Activated CD4-positive, alpha-beta T cell treated with anti-CD3 and anti-CD28 coated beads, Interleukin-2, amount 50 U/mL, for 48 hours (primary cell): ENCODE measurements at places on chromosomes 7 and 10.
A peak's percentile ranks its signal among the peaks of the same experiment; 100 is the strongest.

DNA sequence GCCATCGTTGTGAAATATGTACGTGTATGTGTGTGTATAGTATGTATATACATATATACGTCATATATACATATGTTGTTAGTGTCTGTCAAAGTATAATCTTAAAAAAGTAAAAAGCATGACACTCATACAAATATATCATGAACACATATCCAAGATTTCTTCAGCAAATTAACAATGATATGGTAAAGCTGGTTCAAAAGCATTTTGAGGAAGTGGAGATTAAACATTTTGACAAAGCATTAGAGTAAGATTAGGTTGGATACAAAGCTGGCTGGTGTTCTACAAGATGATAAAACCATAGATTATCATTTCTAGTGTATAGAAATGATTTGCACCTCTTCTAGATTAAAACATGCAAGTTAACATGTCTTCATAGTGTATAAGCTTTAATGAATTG, 771 bp upstream of the NUDCD3 start:
- DNase-seq: no peak

DNA sequence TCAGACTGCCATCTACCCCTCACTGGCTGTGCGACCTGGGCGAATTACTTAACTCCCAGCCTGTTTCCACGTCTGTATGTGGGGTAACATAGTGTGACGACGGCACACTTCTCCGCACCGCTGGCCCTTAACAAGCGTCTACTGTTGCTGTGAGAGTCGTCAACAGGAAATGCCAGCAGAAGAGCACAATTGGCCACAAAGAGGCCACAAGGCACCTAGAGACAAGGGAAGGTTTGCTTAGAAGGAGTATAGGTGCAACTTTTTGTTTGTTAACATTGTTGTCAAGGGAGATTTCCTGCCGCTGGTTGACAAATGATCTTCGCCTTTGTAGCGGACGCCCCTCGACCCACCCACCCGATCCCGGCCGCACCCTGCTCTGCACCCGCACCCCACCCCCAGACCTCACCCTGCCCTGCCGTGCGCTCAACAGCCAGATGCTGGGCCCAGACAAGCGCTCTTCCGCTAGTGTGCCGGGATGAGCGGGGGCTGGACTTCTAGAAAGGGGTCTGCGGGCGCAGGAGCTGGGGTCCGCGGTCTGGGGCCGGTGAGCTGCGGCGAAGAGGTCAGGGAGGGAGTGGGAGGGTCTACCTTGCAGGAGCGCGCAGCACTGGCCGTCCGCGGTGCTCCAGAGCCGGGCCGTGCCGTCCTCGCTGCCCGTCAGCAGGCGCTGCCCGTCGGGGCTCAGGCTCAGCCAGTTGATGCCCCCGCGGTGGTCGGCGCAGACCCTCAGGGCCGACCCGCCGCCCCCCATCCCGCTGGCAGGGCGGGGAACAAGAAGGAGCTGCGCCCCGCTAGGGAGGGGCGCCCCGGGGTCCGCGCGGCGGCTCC, 785 bp downstream of the WDR86 start:
- no peak for DNase-seq

GRCh38 chr7:116752305-116753074, 80.5 kb downstream of the MET start:
- DNase-seq: no peak

GRCh38 chr7:121273467-121274167, 55.2 kb upstream of the WNT16 start:
- DNase-seq: no peak

DNA sequence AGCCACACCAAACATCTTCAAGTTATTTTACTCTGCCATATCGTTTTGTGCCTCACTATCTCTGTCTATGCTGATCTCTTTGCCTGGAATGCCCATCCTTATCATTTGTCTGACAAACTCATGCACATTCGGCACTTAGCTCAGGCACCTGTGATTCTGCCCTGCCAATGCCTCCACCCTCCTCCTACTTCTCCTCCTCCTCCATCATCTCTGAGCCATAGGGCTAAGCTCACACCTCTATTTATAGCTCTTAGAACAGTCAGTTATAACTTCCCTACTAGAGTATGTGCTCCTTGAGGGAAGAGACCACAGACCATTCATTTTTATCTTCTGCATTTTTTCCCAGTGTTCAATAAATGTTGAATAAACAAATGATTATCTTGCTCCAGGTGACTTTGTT, 51.2 kb upstream of the CDK13 start:
- DNase-seq: no peak

DNA sequence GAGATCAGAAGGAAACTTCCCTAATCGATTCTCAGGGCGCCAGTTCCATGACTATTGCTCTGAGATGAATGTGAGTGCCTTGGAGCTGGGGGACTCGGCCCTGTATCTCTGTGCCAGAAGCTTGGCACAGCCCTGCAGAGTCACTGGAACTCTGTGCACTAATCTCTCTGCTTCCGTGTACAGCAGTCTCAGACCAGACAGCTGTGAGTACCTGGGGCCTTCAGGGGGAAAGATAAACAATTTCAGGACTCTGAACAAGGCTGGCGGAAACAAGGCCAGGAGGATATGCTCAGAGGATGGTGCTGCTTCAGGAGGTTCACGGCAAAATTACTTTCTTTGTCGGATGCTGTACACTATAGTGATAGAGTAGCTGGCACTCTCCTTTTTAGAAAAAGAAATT, 131.7 kb upstream of the PRSS58 start:
- no peak for DNase-seq

DNA sequence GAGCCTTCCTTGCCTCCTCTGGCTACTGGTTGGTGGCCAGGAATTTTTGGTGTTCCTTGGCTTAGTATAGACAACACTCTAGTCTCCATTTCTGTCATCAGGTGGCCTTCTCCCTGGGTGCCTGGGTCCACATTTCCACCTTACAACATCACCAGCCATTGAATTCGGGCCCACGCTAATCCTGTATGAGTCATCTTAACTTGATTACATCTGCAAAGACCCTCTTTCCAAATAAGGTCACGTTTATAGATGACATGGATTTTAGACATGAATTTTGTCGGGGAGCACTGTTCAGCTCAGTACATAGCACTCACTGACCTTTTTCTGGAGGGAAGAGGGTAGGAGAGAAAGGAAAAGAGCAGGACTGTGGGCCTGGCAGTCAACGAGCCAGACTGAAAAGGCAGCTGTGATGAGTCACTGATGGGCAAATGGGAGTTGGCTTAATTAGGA, 39.4 kb downstream of the MMRN2 start:
- DNase-seq: no peak

GRCh38 chr7:110253093-110253492, 837.8 kb upstream of the LRRN3 start:
- no peak for DNase-seq

- no peak for DNase-seq
Measured at GRCh38 chr10:57017356-57018037, 656.4 kb upstream of the ZWINT start.

DNA sequence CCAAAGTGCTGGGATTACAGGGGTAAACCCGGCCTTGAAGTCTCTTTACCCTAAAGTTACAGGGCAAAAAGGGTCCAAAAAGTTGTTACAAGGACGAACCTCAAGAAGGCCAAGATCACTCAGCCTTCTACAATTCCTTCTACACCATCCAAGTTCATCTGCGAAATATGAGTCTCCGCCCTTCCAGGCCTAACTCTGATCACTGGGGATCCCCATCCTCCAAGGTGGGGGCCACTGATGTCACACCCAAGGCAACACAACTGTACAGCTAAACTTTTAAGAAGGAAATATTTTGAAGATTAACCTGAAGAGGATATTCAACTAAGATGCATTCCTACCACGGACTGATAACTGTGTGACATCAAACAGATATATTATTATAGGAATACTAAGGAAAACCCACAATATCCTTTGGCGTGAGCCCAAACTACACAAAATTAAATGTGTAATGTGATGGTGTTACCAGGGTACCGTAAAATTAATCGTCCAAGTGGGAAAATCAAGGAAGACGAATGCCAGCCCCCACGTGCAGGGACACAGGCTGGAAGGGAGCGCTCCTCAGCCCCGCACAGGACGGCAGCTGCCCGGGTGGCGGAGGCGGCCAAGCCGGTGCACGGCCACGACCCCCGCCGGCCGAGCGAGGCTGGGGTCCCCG, 1.0 kb downstream of the PAXIP1 start:
- peak; percentile 24 for DNase-seq

GRCh38 chr10:131810036-131810804, 90.6 kb upstream of the PPP2R2D start:
- DNase-seq: no peak

GRCh38 chr10:96826438-96826837, 5.7 kb upstream of the LCOR start:
- no peak for DNase-seq

DNA sequence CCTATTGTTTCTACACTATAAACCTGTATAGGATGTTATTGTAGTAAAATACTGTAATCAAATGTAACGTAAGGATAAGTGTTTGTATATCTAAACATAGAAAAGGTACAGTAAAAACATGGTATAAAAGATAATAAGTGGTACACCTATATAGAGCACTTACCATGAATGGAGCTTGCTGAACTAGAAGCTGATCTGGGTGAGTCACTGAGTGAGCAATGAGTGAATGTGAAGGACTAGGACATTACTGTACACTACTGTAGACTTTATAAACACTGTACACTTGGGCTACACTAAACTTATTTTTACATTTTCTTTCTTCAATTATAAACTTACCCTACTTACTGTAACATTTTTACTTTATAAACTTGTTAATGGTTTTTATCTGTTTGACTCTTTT, 732.9 kb upstream of the LRRN3 start:
- DNase-seq: no peak

DNA sequence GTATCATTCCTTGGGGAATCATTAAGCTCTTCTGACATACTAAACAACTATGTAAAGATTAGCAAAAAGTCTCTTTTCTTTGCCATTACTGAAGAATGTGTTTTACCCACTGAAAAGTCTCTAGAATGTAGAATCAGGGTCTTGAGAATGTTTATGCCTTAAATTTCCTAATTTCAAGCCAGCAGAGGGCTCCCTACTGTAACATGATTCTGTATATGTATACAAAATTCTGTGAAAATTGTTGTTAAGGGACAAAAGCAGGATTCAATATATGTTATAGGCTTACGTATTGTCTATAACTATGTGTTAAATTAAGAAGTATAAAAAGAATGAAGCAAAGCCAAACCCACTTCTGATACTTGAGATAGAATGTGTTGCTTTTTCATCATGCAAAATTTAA, 296.9 kb upstream of the DGKB start:
- no peak for DNase-seq

GRCh38 chr10:20855398-20856038, 41.6 kb downstream of the NEBL start:
- no peak for DNase-seq

GRCh38 chr7:37832194-37832593, 16.2 kb upstream of the NME8 start:
- peak; percentile 5 for DNase-seq

DNA sequence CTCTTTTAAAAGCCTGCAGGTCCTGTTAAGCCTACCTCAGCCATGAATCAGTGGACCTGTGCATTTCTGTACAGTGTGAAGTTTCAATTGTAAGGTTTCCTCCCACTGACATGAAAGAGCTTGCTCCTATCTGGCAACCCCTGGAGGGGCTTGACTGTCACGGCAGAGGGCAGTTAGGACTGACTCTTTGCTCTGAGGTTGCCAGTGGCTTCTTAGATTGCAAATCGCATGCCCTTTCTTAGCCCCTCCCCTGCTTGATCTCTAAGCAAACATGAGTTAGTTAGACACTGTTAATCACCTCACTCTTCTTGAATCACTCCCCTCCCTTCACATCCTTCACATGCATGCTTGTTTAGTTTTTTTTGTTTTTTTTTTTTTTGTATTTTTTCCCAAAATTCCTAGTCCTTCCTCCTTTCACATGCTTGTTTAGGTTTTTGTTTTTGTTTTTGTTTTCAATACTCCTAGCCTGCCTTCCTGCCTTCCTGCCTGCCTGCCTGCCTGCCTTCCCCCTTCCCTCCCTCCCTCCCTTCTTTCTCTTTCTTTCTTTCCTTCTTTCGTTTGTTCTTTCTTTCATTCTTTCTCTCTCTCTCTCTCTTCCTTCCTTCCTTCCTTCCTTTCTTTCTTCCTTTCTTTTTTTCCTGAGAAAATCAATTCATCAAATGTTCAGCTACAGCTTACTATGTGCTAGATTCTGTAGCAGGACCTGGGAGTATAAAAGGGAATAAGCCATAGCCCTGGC, 6.0 kb upstream of the HIPK2 start:
- DNase-seq: no peak

GRCh38 chr7:107035446-107035845, 9.1 kb upstream of the PRKAR2B start:
- DNase-seq: no peak

- DNase-seq: no peak
Measured at GRCh38 chr7:8251195-8251594, 10.8 kb downstream of the ICA1 start.

DNA sequence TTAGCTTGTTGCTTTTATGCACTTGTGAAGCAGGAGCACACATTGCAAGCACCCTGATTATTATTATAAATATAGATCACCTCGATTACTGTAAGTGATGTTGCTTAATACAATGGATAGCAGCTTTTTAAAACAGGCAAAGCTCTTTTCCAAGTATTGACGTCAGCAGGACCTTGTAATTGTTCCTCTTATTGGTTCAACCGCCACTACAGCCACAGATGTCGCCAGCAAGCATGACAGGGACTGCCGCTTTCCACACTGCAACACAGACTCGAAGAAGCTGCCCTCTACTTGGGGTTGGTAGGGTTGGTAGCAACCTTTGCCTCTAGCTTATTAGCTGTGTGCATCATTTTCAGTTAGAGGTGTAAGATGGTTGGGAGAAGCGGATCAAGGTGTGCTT, 167.6 kb downstream of the ZNF365 start:
- no peak for DNase-seq

DNA sequence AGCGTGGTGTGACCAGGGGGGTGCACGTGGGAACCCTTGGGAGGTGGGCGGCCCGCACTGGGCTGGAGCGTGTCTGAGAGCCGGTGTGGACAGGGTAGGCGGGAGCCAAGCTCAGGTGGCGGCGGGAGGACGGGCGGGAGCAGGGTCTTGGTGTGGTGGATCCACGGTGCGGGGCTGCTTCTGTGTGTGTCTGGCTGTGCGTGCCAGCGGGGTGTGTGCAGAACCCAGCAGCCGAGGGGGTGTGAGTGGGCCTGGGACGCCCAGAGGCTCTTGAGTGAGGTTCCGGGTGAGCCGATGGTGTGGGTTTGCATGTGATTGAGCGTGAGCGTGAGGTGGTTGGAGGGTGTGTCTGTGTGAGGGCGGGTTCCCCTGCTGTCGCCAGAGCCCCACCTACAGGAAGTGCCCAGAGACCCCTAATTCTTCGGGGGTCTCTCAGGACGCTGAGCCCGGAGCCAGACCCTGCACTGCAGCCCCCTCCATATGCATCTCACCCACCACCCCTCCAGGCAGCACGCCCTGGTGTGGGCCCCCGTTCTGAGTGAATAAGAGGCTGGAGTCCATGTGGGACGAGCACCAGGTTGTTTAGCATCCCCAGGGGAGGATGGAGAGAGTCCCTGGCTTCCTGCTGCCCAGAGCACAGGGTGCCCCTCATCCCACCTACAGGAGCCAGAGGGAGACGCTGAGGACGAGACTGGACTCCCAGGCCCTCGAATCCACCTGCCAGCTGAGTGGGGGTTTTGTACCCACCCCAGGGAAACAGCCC, 78.2 kb downstream of the ELFN1 start:
- no peak for DNase-seq

- DNase-seq: no peak
Measured at GRCh38 chr7:41024126-41024525, 678.8 kb downstream of the INHBA start.

GRCh38 chr10:110501142-110501937, 3.6 kb downstream of the DUSP5 start:
- DNase-seq: peak; percentile 85
